ENCODE measurements at places on chromosomes 3 and 15.
A peak's percentile ranks its signal among the peaks of the same experiment; 100 is the strongest.

DNA sequence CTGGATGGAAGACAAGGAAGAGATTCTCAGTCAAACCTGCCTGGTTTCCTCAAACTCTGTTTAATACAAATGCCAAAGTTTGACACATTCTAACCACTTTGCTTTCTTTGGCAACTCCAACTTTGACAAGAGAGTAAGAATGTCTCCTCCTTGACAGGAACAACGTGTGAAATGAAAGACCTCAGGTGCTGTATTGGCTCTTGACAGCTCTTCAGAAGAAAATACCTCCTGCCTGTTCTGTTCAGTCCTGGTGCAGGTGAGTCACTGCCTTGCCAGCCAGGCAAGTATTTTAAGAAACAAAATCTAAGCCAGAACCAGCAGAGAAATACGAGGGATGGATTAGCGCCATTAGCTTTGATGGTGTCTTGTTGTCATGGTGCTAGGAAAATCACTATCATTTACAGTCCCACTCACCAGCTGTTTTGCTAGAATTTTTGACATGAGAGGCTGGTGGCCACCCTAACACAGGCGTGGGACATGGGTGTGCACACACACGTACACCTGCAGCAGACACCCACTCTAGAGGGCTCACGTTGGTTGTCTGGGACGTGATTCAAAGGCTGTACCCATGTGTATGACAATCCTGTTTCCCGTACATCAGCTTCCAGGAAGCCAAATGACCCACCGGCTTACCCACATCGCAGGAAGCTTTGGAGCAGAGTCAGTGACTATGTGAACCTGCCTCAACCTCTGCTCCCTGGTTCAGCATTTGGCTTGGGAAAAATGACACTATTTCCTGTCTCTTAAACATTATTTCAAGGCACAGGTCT is 60.4 kb downstream of the CCNL1 start:
- DNase-seq = no peak

DNA sequence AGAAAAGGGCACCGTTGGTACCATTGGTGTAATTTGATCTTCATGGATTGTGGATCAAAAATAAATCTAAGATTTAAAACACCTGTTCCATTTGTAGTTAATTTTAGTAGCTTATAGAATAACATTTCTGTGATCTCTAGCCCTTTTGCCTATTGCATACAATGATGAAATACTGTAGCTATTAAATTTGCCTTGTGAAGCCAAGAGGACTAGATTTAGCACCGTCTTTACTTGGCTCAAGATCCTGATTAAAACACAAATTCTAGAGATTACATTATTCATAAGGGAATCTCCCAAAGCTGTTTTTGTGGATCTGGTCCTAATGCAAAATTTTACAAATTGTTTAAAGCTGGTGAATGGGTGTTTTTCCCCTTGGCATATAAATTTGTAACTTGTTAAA is 8.2 kb downstream of the TBC1D23 start:
- no peak for DNase-seq

DNA sequence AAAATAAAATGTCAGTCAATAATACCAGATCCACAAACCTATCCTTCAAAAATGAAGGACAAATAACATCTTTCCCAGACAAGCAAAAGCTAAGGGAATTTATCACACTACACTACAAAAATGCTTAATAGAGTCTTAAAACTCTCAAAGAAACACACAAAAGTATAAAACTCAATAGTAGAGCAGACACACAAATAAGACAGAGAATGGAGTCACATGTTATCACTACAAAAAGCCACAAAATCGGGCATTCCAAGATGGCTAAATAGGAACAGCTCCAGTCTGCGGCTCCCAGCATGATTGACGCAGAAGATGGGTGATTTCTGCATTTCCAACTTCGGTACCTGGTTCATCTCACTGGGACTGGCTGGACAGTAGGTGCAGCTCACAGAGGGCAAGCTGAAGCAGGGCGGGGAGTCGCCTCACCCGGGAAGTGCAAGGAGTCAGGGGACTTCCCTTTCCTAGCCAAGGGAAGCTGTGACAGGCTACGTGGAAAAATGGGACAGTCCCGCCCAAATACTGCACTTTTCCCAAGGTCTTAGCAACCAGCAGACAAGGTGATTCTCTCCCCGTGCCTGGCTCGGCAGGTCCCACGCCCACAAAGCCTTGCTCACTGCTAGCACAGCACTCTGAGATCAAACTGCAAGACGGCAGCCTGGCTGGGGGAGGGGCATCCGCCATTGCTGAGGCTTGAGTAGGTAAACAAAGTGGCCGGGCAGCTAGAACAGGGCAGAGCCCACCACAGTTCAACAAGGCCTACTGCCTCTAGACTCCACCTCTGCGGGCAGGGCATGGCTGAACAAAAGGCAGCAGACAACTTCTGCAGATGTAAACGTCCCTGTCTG is 46.3 kb downstream of the SENP7 start:
- DNase-seq = no peak

- DNase-seq = no peak
Observed at GRCh38 chr3:1380926-1381646, 288.3 kb downstream of the CNTN6 start.

GRCh38 chr3:187736418-187736871 is 8.8 kb downstream of the BCL6 start:
- no peak for DNase-seq

DNA sequence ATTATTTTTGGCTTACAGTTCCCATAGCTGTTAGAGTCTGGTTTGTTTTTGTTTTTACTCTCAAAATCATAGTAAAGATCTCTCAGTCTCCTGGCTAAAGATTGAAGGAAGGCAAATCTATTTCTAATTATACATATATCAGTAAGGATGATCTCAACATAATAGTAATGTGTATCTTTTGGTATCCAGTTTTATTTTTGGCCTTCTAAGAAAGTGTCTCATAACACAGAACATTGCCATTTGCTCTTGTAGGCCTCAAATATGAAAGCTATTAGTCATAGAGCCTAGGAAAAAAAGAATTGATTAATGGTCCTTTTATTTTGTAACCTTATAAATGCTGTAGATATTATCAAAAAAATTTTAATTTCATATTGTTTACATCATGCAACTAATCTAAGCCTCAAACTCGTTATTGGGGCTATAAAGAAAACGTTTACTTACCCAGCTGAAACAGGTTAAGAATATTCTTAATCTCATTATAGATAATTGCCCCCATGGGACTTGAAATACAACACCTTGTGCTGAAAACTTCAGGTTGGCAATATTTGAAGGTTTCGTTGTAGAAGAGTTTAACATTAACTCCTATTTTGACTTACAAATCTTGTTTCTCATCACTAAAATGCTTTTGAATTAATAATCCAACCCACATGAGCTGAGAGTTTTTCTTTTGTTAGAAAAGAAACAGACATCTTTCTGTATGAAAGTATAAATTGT is 16.7 kb downstream of the FBXO45 start:
- DNase-seq = no peak

GRCh38 chr3:177300842-177301241 is 103.6 kb upstream of the TBL1XR1 start:
- DNase-seq = no peak

GRCh38 chr15:31081588-31082250 is 19.8 kb downstream of the TRPM1 start:
- DNase-seq = peak; percentile 63

DNA sequence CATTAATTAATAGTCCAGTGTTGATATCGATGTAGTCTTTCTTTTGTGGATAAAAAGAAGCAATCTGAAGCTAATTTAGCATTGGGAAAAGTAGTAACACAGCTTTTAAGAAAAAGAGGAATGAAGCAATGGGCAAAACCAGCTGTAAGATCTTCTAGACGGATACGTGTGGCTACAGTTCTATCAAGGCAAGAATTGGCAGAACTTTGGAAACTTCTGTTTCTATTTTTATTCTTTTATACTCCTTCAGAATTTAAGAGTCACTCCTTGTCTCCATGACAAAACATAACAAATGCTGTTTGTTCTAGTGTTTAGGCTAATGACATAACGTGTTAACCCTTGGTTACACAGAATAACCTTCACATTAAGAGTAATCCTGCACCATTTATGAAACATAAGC is 289.2 kb downstream of the ROBO2 start:
- DNase-seq = no peak

- no peak for DNase-seq
Observed at GRCh38 chr15:52336529-52336928, 40.9 kb upstream of the MYO5C start.

GRCh38 chr3:65733459-65733858 is 305.3 kb downstream of the MAGI1 start:
- no peak for DNase-seq

GRCh38 chr15:75178171-75178937 is 23.3 kb upstream of the C15orf39 start:
- DNase-seq = no peak
